WTC11 (cell line): ENCODE measurements at places on chromosomes 11 and 22.

GRCh38 chr22:38137876-38138687 is 27.6 kb upstream of the BAIAP2L2 start:
- no peak for DNase-seq

DNA sequence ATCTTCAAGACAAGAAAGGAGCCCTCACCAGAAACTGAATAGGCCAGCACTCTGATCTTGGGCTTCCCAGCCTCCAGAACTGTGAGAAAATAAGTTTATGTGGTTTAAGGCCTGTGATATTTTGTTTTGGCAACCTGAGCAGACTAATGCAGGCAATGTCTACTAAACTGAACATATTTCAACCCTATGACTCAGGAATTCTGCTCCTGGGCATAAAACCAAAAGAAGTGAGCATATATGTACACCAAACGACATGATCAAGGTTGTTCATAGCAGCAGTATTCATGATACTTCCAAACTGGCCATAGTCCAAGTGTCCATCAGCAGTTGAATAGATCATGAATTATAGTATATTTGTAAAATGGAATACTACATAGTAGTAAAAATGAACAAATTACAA is 29.0 kb downstream of the CSNK2A3 start:
- DNase-seq: no peak

DNA sequence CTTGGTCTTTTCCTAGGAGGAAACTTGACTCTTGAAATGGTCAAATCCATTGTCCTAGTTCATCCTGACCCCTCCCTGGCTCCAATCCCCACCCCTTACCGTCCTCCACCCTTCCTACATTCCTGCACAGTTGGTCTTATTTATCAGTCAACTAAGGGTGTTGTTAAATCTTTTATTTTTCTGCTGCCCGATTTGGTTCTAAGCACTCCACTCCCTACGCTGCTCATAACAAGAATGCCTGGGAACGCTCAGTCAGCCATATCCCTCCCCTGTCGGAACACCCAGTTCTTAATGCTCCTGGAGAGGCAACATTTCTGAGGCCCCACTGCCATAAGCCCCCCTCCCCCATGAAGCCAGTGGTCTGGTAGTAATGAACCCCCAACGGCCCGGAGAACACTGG is 9.7 kb downstream of the EHF start:
- DNase-seq: no peak

GRCh38 chr11:95138448-95138847 is 48.8 kb downstream of the ENDOD1 start:
- DNase-seq: no peak

DNA sequence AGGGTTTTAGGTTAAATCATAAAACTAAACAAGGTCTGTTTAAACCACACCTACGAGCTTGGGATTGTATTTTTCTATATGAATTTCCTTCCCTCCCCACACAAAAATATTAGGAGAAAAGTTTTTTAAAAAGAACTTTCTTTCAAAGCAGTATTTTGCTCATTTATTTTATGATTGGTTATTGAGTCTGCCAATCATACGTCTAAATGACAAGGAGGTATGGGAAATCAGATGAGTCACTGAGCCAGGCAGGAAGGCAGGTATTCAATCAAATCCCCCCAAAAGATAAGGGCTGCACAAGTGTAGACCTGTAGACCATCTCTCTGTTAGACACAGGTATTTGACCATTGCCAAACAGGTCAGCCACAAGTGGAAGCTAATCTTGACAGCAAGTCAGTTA is 440.1 kb upstream of the CCDC90B start:
- DNase-seq: no peak

DNA sequence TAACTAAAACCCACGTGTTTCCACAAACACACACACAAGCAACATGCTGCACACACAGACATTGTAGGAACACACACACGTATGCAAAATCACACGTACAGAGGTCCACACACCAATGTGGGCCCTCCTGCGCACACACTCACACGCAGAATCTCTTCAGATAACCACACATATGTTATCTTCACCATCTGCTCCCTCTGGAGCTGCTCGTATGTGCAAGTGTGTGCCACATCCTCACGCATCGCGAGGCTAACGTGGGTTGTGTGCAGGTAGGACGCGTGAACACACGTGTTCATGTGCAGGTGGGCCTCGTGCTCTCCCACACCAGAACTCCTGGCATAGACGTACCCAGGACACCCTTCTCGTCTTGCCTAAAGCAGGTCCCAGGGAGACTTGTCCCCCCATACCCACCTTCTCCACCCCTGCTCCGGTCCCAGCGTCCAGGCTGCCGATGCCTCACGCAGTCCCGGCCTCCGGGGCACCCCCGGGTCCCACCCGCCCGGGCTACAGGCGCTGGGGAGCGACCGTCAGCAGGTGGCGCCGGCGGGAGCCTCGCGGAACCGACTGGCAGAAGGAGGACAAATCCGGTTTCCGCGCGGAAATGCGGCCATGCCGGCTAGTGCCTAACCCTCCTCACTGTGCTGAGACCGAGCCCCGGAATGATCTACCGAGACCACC is 10.3 kb upstream of the IGSF9B start:
- DNase-seq: peak; percentile 85

GRCh38 chr11:29343465-29344333 is 673.1 kb downstream of the KCNA4 start:
- DNase-seq: peak; percentile 80

GRCh38 chr11:115929618-115930129 is 425.5 kb upstream of the CADM1 start:
- no peak for DNase-seq

GRCh38 chr11:101195294-101195693 is 65.7 kb upstream of the PGR start:
- no peak for DNase-seq

DNA sequence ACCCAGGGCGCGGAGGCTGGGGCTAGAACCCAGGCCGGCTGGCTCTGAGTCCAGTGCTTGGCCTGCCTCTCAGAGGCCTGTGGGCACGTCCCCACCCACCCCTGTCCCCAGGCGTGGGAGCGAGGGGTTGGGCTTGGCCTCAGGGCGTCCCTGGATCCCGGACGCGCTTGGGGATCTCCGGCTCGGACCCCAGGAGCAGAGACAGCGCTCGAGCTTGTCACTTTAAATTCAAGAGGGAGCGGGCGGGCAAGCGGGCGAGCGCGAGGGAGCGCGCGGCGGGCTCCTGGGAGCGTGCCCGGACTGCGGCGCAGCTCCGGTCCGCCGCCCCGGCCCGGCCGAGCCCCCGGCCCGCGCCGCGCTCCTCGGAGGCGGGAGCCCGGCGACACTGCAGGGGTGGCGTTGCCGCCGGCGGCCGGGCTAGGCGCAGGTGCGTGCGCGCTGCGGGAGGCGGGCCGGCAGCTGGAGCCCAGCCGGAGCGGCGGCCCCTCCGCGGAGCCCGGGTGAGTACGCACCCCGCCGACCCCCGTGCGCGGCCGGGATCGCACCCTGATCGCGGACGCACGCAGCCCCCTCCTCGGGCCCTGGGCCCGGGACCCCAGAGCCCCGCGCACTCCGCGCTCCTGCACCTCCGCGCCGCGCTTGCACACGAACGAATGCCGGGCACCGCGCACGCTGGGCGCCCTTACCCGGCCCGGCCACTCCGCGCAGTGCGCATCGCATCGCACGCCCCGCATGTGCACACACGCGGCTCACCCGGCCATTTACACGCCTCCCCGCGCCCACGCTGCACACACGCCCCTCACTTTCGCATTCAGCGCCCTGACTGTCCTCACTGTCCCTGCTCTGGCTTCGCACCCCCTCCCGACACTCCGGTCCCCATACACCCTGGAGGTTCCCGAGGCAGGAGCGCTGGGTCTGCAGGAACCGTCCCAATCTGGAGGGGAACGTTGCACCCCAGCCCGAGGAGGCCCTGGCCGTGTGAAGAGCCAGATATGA is at the start of gene SYT12:
SYT12 (plus strand) TSS at position 174 of the 996 bp plus-strand sequence. CDS start 7,011 bp downstream, outside the sequence.
- peak; percentile 48 for DNase-seq

DNA sequence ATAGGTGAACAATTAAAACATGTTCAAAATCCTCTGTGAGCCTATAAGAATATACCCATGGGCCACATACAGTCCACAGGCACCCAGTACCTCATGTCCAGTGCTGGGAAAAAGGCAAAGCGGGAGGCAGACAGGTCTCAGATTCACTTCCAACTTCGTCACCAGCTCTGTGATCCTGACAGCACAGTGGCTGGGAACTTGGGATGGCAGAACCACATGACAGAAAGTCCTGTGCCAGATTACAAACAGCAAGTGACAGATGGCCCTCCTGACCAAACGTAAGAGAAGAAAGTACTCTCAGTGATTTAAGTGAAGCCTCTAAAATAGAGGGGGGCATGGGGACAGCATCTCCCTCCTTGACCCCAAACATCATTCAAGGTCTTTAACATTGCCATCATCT is 5.8 kb downstream of the SLC1A2 start:
- no peak for DNase-seq

- DNase-seq: no peak
These were observed 47.9 kb upstream of the CCDC188 start for GRCh38 chr22:20198557-20199319.
